C1 segment of cervical spinal cord (tissue), 14 donors: ENCODE measurements at places on chromosomes 11 and 22.
A peak's percentile ranks its signal among the peaks of the same experiment; 100 is the strongest.

- DNase-seq: peak; percentile 23
Measured at GRCh38 chr22:48943567-48944432, 883.9 kb downstream of the BRD1 start.

DNA sequence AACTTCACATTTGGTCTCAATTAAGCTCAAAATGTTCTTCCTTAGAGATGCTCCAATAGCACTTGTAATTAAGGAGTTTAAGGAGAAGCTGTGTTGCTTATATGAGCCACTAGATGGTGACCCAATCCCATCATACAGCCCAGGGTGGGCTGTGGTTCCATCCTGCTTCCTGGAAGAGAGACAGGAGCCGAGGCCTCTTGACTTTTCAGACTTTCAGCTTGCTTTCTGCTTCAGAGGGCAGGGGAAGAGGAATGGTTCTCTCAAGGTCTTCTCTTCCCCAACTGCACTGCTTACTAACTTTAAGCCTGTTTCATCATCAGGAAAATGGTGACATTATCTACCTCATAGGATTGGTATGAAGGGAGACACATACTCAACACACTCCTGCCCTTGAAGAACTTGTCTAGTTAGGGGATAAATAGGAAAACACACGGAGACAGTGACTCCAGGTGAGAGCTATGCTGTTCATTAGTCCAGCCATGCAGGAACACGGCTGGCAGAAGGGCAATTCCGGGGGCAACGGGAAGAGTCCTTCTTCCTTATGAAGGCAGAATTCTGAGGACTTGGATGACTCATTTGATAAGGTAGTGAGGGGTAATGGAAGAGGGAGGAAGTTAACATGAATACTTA is 20.1 kb downstream of the TMEM218 start:
- DNase-seq: no peak

DNA sequence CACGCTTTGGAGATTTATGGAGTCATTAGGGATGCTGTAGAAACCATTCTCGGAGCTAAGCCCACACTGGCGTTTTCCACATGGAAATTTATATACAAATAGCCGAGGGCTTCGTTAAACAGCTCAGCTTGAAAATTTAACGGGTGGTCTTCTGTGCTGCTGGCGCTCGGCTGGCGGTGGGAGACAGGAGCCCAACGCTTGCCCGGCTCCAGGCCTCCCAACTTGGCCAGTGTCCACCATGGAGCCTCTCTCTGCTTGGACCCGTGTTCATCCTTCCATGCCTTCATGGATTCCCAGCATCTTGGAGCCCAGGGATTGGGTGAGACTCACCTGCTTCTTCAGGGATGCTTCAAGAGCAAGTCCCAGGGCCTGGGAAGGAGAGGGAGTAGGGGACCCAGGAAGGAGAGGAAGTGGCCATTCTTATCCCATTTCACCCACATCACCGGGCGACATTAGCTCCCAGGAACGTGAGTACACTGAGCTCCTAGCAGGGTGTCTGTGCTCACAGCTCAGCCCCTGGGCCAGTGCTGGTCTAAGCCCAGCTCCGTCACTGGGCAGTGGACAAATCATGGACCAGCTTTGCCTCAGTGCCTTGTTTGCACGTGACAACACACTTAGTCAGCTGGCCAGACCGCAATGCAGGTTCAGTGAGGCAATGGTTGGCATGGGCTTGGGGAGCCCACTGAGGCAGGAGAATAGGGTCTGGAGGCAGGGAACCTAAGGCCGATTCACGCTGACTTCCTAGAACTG is 944.3 kb downstream of the BRD1 start:
- no peak for DNase-seq

GRCh38 chr22:33327348-33327860 is 269.2 kb upstream of the SYN3 start:
- no peak for DNase-seq

DNA sequence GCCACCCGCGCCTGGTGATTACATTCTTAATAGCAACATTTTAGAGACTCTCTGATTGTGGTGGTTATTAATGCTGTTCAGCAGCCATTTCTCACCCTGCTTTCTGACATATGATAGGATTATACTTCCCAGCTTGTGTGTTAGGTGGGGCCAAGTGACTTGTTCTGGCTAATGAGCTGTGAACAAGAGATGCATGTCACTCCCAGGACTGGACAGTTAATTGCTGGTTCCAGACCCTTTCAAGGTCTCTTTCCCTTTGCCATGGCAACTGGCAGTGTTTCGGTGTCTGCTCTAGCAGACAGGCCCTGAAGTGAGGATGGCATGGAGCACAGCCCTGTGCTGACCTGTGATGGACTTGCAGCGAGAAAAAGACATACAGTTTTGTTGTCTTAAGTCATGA is 8.9 kb upstream of the PTPRJ start:
- no peak for DNase-seq

DNA sequence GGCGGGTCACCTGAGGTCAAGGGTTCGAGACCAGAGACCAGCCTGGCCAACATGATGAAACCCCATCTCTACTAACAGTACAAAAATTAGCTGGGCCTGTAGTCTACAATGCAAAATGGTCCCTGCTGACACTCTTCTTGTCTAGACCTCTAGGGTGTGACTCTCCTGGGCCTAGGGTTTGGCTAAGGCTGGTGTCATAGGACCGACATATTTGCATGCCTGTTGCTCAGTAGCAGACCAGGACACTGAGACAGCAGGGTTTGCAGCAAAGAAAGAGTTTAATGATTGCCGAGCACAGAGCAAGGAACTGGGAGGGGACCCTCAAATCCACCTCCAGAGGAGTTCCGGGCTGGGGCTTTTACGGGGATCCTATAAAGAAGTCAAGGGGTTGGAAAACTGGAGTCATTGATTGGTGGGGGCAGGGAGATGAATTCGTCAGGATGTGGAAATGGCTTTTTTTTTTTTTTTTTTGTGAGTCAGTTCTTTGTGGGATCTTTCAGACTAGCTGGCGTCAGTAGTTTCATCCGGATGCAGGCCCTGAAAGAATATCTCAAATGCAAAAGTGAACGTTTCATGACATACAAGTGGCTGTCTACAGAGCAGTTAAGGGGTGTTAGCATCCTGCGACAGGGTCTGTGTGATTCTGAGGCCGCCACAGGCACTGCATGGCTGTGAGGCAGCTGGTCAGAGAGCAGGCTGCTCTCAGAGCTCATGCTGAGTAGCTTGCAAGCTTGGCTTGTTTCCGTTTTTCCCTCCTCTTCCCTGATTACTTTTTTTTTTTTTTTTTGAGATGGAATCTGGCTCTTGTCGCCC is 27.2 kb upstream of the A4GALT start:
- no peak for DNase-seq

- DNase-seq: no peak
Measured at GRCh38 chr11:74749965-74750296, 1.3 kb downstream of the RNF169 start.

GRCh38 chr22:44047891-44048301 is 23.8 kb downstream of the PARVB start:
- DNase-seq: no peak

GRCh38 chr11:86681483-86681756 is 9.0 kb upstream of the ME3 start:
- DNase-seq: no peak

GRCh38 chr11:111395081-111395480 is 16.0 kb upstream of the POU2AF1 start:
- DNase-seq: no peak

DNA sequence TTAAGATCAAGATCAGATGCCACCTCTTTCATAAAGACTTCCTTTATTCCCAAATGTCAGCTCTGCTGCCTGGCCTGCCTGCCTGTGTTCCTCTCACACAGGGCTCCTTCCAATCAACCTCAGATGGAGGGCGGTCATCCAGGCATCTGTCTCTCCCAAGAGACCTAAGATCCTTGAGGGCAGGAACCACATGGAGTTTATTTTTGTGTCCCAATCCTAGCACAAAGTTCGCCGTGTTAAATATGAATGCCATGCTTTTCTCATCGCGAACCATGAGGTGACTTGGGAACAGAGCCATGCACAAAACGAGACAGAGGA is 72.7 kb upstream of the ARFGAP3 start:
- no peak for DNase-seq

GRCh38 chr11:27460158-27460978 is 12.2 kb downstream of the LGR4 start:
- DNase-seq: no peak

GRCh38 chr11:292211-293121 is 3.5 kb downstream of the PGGHG start:
- no peak for DNase-seq

DNA sequence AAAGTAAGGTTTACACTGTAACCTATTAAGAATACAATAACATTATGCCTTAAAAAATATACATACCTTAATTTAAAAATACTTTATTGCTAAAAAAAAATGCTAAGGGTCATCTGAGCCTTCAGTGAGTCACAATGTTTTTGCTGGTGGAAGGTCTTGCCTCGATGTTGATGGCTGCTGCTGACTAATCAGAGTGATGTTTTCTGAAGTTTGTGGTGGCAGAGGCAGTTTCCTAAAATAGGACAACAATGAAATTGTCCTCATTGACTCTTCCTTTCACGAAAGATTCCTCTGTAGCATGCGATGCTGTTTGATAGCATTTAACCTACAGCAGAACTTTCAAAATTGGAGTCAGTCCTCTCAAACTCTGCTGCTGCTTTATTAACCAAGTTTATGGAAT is 97.6 kb downstream of the FAT3 start:
- DNase-seq: no peak

- DNase-seq: no peak
Measured at GRCh38 chr22:48640890-48641841, 1186.5 kb downstream of the BRD1 start.

- DNase-seq: no peak
Measured at GRCh38 chr11:78893996-78894395, 319.3 kb upstream of the NARS2 start.

GRCh38 chr11:41578421-41579051 is 119.1 kb upstream of the LRRC4C start:
- no peak for DNase-seq

DNA sequence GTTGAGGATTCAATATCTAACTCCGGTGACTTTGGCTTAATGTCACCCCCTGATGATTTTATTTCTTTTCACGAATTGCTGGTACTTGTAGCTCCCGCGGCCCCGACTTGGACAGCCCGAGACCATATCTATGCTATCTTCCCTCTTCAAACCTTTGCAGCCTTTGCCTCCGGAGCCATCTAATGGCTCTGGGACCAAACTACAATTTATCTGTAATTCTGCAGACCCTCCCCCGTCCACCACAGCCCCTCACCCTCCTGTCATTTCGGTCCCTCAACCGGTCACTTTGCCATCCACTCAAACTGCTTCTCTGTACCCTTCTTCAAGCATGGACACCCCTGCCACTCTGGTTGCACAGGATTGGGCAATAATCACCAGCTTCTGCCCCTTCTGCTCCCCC is 25.7 kb upstream of the ALDH3B2 start:
- no peak for DNase-seq

- DNase-seq: no peak
Measured at GRCh38 chr22:50272044-50272802, 2.0 kb upstream of the MAPK11 start.

DNA sequence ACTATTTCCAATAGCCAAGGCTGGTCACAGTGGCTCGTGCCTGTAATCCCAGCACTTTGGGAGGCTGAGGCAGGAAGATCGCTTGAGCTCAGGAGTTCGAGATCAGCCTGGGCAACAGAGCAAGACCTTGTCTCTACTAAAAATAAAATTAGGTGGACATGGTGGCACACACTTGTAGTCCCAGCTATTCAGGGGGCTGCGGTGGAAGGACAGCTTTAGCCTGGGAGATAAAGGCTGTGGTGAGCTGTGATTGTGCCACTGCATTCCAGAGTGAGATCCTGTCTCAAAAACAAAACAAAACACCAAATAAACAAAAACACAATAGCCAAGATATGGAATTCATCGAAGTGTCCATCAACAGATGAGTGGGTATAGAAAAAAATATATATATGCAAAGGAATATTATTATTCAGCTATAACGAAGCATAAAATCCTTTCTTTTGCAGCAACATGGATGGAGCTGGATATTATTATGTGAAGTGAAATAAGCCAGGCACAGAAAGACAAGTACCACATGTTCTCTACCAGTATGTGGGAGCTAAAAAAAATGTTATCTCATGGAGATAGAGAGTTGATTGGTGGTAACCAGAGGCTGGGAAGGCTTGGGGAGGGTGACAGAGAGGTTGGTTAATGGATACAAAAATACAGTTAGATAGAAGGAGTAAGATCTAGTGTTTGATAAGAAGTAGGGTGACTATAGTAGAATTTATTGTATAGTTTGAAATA is 22.6 kb upstream of the DLAT start:
- DNase-seq: no peak

DNA sequence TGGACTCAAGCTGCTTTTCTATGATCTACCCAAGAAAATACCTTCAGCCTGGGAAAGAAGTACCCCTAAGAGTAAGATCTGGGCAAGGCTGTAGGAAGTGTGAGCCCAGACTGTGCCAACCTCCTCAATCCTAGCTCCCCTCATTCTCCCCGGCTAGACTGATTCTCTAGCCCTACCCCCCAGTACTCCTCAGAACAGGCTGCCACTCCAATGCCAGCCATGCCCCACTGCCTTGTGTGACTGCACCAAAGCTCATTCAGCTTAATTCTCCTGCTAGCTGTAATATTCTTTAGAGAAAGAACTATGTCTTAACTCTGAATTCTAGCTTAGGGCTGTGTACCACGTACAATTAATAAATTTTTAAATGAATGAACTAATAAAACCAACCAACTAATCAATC is 92.6 kb upstream of the AKIP1 start:
- no peak for DNase-seq

- DNase-seq: no peak
Measured at GRCh38 chr11:129067454-129067853, 124.7 kb downstream of the ARHGAP32 start.

DNA sequence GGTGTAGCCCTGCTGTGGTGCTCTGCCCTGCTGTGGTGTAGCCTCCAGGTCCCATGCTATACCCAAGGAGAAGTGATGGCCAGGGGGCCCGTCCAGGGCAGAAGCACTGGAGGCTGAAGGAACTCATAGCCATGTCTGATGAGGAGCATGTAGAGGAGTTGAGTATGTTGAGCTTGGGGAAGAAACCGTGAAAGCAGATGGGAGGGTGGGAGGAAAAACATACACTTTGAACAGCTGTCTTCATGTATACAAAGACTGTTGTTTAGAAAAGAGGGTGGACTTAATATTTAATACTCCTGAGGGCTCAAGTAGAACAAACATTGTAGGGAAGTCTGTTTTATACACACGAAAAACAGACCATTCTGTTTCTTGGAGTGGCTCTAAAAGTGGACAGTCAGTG is 26.6 kb upstream of the TTC12 start:
- DNase-seq: no peak

DNA sequence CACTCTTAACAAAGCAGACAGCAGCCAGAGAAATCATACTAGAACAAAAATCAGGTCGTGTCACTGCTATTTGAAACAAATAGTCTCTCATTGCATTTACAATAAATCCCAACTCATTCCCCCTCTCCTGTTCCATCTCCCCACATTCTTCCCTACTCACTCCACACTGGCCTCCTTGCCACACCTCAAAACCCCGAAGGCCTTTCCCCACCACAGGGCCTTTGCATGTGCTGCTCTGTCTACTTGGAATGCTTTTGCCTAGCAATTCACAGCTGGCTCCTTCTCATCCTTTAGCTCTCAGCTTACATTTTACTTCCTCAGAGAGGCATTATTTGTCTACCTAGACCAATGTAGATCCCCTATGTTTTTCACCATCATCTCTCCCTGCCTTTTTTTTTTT is 6.3 kb upstream of the THOC5 start:
- DNase-seq: no peak

GRCh38 chr22:24088816-24089215 is 77.7 kb downstream of the CABIN1 start:
- DNase-seq: no peak
